Midbrain (tissue), 1 donor: ENCODE measurements at places on chromosomes 1 and 21.
A peak's percentile ranks its signal among the peaks of the same experiment; 100 is the strongest.

- no peak for DNase-seq
Observed at GRCh38 chr1:233261206-233261605, 34.3 kb downstream of the PCNX2 start.

- no peak for DNase-seq
Observed at GRCh38 chr1:164337885-164338284, 221.1 kb upstream of the PBX1 start.

GRCh38 chr1:151199873-151200581, 1.7 kb downstream of the PIP5K1A start:
- no peak for DNase-seq

GRCh38 chr1:12075195-12076114, 12.4 kb downstream of the TNFRSF8 start:
- no peak for DNase-seq

DNA sequence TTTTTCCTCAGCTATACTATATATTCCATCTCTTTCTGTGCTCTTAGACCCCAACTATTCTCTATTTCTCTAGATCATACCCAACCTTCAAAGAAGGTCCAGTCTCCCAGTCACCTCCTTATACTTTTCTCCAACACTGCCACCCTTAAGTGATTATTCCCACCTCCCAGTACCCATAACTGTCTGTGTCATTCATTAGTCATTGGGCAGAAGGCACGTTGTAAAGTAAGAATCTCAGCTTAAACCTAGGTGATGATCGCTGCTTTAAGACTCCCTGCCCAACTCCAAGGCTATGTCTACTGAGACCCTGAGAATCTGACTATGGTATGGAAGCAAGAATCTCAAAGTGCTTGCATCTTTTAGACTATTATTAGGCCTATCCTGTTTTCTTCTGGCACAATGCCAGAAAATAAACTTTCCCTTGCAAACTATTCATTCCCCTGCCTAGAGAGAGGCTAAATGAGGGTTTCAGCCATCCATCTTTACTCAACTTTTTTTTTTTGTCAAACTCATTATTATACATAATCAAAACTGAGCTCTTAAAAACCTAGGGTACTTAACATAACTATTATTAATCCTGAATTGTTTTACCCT, 174.3 kb upstream of the DPT start:
- no peak for DNase-seq

DNA sequence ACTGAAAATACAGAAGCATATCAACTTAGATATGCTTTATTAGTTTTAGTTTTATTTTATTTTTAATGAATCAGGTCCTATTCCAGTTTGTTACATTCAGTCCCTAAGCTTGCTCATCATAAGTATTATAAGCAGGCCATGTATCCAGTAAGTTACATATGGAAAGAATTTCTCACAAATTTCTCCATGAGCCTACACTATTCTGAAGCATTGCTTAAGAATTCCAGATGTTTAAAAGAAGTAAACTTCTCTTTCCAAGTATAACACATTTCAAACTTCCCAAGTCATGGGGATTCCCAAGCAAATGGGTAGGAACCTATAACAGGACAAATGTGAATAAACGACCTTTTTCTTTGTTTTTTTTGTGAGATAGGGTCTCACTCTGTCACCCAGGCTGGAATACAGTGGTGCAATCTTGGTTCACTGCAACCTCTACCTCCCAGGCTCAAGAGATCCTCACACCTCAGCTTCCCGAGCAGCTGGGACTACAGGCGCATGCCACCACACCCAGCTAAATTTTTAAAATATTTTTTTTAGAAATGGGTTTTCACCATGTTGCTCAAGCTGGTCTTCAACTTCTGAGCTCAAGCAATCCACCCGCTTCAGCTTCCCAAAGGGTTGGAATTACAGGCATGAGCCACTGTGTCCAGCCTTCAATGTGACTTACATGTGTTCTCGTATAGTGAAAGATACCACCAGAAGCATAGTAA, 39.0 kb downstream of the ST7L start:
- no peak for DNase-seq

- no peak for DNase-seq
Observed at GRCh38 chr1:206904423-206905142, 7.3 kb downstream of the IL24 start.

DNA sequence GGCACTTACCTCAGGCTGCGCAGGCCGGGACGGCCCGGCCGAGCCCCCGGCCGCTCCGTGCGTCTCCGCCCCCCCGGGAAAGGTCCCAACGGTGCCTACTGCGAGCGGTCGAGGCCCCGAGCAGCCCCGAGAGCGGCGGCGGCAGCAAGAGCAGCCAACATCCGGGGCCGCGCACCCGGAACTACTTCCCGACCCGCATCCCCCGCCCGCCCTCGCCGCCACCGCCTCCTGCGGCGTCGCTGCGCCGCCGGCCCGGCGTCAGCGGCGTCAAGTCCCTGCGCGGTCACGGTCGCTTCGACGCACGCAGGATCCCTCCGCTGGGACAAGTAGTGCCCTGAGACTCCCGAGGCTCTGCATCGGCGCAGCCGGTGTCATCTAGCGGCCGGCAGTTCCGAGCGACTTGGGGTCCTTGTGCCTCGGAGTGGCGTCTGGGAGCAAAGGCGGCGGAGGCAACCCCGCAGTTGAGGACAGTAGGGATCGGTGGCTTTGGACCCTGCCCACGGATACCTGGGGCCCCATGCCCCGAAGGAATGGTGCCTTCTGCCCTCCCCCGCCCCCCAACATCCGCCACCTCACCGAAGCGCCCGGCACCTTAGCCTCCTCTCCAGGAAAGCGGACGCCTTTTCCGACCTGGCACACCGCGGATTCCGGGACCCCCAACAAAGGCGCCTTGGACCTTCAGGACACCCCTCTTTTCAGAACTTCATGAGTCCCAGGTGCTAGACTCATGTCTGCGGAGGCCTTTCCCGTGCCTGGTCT, at the start of gene FOXJ3:
TSS of gene FOXJ3 (minus strand) at position 186 of the 759 bp plus-strand sequence. CDS start 24,142 bp downstream, outside the sequence.
- DNase-seq: peak; percentile 92

DNA sequence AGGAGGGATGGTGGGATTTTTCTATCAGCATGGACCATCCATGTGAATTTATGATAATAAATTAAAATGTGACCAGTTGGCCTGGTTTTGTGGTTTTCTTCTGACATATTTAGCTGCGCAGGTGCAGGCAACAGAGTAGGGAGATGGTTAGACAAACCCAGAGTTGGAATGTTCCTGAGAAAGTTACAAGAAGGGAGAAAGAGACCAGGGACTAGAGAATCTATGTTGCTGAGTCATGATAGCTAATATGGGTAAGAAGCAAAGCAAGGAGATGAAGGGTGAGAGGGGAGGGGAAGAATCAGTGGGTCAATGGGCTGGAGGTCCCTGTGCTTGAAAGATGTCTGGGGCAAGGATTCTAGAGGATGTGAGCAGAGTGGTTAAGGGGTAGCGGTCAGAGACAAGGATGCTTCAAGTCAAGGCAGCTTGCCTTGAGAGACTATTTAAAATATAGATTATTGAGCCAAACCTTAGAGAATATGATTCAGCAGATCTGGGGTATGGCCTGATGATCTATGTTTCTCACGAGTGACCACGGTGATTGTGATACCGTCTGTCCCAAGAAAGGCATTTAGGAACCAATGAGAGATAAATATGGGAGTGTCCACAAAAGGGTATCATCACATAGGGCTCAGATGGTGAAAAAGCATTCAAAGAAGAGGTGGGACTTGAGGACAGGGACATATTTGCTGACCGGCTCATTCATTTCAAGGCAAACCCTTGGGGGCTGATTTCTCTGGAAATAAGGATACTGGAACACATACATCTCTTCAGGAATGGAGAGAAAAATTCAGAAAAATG, 219.7 kb upstream of the PLD5 start:
- DNase-seq: no peak

DNA sequence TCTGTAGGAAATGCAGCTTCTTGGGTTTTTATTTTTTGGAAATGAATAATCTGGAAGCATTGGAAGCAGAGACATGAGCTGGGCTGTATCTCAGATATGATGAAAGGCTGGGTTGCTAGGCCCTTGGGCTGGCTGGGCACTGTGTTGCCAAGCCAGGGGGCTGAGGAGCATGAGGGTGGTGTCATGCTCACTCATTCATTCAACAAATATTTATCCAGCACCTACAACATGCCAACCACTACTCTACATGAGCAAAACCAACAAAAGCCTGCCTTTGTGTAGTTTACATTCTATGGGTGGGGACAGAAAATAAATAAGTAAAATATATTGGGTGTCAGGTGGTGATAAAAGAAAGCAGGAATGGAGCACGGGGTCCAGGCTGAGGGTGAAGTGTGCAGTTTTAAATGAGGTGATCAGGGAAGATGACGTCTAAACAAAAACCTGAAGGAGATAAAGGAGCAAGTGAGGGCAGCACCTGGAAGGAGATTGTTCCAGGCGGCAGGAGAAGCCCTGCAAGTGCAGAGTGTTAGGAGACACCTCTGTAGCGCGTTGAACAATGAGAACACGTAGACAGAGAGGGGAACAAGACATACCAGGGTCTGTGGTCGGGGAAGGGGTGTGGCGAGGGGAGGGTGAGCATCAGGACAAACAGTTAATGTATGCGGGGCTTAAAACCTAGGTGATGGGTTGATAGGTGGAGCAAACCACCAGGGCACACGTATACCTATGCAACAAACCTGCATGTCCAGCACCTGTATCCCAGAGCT, 10.9 kb downstream of the TAGLN2 start:
- DNase-seq: no peak

DNA sequence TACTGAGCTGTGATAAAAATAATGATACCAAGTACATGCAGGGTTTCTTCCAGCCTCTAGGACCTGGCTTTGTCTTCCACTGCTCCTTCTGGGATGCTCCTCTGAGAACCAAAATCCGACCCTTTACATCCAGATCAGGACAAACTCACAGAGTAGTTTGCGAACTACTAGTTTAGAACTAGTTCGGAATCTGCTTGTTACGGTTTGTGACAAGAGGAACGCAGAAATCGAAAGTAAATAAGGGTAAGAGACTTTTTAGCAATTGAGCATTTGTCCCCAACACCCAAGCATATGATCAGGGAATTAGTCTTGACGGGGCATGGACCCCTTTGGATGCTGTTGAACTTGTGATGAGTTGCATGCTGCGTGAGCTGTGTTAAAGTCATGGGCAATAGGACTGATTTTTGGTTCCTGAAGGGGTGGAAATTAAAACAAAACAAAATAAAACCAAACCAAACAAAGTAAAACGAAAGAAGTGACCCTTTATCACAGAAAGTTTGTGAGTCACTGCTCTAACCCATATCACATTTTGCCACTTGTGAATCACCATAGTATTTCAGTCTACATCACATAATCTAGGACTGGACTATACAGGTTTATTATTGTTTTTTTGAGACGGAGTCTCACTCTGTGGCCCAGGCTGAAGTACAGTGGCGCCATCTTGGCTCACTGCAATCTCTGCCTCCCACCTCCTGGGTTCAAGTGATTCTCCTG, 35.7 kb upstream of the ERRFI1 start:
- no peak for DNase-seq

- DNase-seq: no peak
Observed at GRCh38 chr21:38236232-38236631, 20.6 kb upstream of the KCNJ15 start.

- DNase-seq: no peak
Observed at GRCh38 chr1:246425139-246425794, 81.8 kb downstream of the SMYD3 start.

GRCh38 chr1:201385299-201385891, 7.9 kb upstream of the TNNT2 start:
- DNase-seq: peak; percentile 14

DNA sequence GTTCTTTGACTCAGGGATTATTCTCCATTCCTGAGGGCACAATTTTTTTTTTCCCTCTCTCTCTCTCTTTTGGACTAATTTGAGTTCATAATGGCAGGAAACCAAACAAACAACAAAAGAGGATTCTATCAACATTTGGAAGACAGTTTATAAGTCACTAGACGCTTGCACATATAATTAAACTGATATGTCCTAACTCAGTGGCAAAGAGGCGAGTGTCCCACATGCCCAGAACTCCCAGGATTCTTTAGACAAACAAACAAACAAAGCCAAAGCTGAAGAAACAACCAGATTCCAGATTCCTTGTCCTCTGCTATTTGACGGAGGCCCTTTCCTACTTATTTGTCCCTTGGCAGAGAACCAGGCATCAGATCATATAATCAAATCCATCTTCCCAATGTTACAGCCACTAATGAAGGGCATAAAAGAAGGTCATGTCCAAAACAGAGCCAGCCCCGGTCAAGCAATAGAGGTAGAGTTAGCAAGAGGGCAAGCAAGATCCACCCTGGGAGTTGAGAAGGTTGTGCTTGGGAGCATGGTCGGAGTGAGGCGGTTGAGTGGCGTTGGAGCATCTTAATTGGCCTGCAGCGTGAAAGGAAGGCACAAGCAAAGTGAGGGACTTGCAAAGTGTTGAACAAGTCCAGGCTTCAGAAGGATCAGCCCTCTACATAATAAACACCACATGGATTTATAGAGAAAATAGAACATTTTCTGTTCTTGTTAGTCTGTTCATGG, 30.3 kb downstream of the ZNF362 start:
- no peak for DNase-seq

- no peak for DNase-seq
Observed at GRCh38 chr1:162889989-162890388, 29.0 kb upstream of the CCDC190 start.

GRCh38 chr1:241895013-241895412, 47.0 kb downstream of the EXO1 start:
- no peak for DNase-seq

GRCh38 chr1:81317191-81317590, 483.5 kb upstream of the ADGRL2 start:
- DNase-seq: no peak

- peak; percentile 4 for DNase-seq
Observed at GRCh38 chr21:36661511-36662309, 37.2 kb upstream of the SIM2 start.

DNA sequence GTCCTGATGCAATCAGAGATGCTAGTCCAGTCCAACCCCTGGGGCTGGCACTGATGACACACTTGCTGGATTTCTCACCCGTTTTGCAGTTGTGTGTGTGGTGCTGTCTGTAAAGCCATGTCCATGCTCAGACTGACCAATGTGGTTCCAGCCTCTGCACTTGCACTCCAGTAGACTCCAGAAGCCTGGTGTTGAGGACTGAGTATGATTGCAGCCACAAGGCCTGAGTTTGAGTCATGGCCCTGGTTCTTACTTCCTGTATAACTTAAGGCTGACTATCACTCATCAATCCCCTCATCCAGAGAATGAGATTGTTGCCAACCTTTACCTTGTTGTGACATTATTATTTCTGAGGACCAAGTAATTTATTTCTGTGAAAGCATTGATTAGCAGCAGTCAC, 34.8 kb upstream of the IKBKE start:
- no peak for DNase-seq

DNA sequence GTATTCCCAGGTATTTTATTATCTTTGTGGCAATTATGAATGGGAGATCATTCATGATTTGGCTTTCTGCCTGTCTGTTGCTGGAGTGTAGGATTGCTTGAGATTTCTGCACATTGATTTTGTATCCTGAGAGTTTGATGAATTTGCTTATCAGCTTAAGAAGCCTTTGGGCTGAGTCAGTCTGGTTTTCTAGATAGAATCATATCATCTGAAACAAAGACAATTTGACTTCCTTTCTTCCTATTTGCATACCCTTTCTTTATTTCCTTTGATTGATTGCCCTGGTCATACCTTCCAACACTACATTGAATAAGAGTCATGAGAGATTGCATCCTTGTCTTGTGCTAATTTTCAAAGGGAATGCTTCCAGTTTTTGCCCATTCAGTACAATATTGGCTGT, 8.0 kb downstream of the OR2L3 start:
- DNase-seq: no peak
